ENCODE measurements at places on chromosomes 6 and 20.

- peak; percentile 11 for DNase-seq
These were observed at the start of gene HMGCLL1 for GRCh38 chr6:55578537-55579363. Gene HMGCLL1 (minus strand): TSS chr6:55579192. CDS start chr6:55579055, 137 bp downstream.

DNA sequence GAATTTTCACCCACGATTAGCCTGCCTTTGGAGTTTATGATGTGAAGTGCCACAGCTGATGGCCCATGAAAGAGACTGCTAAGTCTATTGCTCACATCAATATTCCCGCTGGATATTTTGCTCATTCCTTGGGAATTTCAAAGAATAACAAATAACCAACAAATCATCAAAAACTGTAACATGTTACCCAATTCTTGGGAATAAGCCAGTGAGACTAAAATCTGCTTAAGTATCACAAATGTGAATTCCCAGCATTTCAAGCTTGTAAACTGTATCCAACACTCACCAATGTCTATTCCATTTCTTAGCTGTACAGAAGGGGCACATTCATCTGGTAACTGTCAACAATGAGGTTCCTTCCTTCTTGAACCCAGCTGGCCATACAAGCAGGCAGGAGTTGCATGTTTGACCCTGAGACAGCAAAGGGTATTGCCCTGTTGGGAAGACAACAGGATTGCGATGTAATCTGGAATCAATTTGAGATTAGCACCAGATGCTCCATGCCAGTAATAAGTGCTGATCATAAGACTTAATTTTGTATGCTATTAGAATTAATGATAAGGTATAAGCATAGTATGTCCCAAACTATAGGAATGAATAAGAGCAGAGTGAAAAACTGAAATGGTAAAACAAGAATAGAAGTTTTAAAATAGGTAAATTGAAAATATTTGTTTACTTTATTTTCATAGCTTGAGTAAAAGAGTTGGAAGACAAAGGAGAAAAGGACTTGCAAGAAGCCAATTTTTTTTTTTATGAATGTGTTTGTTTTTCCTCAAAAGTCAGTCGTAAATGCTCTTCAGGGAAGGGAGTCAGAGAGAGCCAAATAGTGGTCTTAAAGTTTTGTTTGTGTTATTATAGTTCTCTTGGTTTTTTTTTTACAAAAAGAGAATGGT is 58.8 kb downstream of the RSPO3 start:
- DNase-seq, result peak; percentile 63

DNA sequence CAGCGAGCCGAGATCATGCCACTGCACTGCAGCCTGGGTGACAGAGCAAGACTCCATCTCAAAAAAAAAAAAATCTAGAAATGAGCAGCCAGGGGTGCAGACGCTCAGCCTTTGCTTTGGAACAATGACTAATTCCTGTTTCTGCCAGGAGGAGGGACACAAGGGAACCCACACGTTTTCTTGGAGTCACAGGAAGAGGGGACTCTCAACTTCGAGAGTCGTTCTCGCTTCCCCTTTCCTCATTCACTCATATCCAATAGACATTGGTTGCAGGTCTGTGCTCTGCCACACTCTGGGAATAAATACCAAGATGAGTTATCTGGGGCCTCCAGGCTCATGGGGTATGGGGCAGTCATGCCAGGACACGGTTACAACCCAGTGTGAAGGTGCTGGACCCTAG is 91.5 kb upstream of the RREB1 start:
- DNase-seq, result no peak

DNA sequence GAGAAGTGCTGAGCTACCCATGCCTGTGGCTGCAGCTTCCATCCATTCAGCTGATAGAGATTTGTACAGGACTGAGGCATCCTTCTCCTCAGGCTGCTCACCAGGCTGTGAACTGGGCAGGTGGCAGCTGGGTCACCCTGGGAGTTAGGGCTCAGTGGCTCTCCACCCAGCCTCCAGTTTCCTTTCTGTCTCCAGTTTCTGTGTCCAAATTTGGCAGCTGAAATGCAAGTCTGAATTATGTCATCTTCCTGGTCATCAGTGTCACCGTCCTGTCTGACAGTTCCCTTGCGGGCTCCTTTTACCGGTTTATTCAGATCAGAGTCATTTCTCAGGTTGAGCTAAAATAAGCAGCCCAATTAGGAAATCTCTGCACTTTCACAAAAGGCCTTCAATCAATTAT is 93.3 kb downstream of the EDN1 start:
- no peak for DNase-seq

DNA sequence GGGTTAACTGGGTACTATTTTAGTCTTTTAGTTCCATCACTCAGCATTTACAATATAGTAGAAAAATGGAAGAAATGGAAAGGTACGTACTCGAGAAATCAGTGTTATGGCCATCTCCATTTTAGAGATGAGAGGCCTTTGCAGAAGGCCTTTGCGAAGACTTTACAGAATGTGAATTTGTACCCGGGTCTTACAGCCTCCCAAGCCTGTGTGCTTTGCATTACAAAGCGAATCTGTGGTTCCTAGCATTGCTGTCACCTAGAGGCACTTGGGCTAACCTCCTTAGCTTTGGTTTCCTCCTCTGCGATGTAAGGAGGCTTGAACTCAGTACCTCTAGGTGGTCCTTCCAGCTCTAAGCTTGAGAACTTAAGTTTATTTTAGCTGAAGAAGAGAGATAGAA is 10.9 kb downstream of the VAPB start:
- DNase-seq, result no peak

DNA sequence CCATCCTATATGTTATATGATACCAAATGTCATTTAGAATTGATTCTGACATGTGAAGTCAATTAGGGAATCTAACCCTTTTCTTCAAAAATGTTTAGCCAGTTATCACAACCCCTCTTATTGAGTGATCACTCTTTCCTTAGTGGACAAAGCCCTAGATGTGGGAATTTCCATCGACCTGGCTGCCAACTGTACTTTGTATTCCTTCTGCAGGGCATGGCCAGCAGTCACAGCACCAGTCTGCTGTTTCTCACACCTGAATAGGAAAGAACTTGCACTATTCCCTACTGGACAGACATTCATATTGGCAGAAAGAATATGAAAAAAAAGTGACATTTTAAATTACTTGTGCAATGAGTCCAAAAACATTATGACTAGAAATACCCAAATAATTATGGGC is 271.0 kb downstream of the PACRG start:
- DNase-seq, result no peak

DNA sequence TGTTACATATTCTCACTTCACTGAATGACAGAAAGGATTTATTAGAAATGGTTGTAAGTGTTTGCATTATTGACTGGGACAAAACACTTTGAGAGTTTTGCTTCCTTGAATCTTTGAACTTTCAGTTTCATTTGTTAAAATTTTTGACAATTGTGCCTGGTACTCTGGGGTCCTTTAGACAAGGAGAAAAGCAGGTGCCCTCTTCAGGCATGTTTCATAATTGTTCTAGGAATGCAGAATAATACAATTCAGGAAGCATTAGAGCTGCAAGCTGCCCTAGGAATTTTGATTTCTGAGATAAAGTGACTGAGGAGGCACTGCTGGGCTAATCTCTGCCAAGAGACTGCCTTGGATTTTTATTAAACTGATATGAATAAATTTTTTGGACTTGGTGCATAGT is 49.7 kb downstream of the TOP1 start:
- peak; percentile 80 for DNase-seq

GRCh38 chr6:32868257-32868788 is 14.3 kb downstream of the PSMB9 start:
- peak; percentile 80 for DNase-seq

- no peak for DNase-seq
These were observed 6.4 kb downstream of the VNN2 start for GRCh38 chr6:132751306-132751705.

DNA sequence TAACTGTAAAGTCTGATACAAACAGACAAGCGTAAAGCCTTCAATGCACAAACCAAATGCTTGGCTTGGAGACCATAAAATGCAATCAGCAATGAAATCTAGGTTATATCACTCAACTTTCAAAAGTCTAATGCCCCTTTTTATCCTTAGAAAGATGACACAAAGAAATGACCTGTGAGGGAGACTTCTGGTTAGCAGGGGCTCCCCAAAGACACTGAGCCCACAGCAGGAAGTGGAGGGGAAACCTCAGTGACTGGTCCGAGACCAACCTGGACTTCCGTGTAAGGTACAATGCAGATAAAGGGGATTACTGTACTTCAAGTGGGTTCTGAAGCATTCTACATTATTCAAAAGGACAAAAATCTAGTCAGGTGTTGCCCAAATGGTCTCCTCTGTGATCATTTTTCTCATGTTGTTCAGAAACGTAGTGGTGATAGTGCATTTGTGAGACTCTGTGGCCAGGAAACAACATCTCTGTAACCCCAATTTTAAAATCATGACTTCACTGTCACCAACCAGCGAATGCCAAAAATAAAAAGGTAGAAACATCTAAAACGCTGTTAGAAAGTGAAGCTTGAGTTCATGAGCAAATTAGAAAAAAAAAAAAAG is 88.2 kb downstream of the HIVEP2 start:
- DNase-seq, result no peak

DNA sequence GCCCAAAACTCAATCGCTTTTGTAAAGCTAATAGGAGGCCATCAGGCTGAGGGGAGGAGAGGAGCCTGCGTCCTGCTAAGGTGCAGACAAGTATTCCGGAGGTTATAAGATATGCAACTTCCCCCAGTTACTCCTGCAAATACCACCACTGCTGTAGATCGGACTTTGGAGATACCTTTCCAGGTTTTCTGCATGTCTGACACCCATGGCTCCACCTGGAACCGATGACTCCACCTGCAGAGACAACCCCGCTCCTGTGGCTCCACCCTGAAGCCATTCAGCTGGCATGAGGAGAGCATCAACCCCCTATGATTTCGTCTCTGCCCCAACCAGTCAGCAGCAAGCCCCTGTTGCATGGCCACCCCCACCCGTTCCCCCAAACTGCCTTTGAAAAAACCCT is 59.7 kb upstream of the SAMD5 start:
- DNase-seq, result no peak

DNA sequence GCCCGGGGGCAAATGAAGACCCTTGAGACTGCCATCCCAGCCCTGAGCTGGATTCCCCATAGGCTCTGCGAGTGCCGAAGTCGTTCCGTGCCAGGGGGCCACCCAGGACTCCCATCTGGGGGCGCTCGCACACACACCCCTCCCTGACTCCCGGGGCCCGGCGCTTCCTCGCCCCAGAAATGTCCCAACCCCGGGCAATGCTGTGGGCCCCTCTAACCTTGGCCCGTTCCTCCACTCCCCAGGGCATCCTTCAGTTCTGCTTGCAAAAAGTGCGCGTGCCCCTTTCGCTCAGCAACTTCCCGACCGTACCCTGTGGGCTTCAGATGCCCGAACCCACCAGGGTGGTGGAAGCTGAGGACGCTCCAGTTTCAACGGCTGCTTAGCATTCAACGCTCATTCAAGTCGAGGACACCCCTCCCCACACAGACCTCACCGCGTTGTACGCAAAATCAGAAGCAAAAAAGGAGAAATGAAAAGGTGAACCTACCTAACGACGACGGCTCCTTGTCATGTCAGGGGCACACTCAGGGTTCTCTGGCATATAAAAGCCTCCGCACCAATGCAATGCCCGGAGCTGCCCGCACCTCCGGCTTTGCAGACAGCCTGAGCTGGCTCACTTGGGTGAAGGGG is 25.3 kb downstream of the RIPOR2 start:
- DNase-seq, result no peak

Data from ELR (cell line).